ENCODE measurements at places on chromosomes 4 and X.

GRCh38 chrX:53279296-53280237 lies 1.8 kb downstream of the IQSEC2 start:
- no peak for DNase-seq

- no peak for DNase-seq
These were observed 66.2 kb upstream of the TACR3 start for GRCh38 chr4:103786014-103786413.

DNA sequence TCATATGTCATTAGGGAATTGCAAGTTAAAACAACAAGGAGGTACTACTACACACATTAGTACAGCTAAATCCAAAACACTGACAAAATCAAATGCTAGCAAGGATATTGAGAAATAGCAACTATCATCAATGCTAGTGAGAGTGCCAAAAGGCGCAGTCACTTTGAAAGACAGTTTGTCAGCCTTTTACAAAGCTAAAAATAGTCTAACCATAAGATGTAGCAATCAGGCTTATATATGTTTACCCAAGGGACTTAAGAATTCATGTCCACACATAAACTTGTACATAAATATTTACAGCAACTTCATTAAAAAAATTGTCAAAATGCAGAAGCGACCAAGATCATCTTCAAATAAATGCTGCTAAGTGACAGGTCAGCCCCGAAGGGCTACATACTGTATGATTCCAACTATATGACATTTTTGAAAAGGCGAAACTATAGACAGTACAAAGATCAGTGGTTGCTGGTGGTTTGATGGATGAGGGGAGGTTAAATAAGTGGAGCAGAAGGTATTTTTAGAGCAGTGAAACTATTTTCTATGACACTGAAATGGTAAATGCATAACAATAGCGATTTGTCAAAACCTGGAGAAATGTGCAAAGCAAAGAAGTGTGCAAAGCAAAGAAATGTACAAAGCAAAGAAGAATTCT lies 704.8 kb downstream of the ARAP2 start:
- no peak for DNase-seq

DNA sequence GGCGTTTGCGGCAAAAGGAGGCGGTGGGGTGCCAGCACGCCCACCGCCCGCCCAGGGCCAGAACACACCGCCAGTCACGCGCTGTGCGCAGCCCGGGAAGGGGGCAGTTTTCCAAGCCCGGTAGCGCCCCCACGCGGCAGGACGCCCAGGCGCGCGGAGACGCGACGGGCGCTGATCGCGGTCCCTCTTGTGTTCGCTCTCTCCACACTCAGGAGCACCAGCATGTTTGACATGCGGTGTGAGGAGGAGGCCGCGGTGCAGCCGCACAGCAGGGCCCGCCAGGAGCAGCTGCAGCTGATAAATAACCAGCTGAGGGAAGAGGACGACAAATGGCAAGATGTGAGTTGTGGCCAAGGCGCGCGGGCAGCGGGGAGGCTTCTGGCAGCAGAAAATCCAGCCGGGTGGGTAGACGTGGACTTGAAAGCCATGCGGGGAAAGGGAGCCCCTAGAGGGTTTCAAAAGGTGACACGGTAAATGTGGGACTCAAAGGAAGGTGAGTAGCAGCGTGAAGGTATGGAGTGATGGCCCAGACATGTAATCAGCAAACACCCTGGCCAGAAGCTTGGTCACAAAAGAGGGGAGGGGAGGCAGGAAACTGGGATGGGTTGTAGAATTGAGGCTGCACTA lies 104.1 kb downstream of the PHOX2B start:
- no peak for DNase-seq

All from T-helper 1 cell (primary cell).